ENCODE measurements at places on chromosomes 7 and 10. TPM values are rescaled to one million over a fixed set of nuclear protein-coding genes. Genes with fewer than 3 reads are reported as not detected.

- no peak for DNase-seq
Observed at GRCh38 chr7:22860337-22860736, 37.7 kb upstream of the TOMM7 start.

- no peak for DNase-seq
Observed at GRCh38 chr10:55233505-55233904, 432.5 kb upstream of the PCDH15 start.

- DNase-seq = no peak
Observed at GRCh38 chr7:152014722-152015121, 10.8 kb upstream of the GALNT11 start.

DNA sequence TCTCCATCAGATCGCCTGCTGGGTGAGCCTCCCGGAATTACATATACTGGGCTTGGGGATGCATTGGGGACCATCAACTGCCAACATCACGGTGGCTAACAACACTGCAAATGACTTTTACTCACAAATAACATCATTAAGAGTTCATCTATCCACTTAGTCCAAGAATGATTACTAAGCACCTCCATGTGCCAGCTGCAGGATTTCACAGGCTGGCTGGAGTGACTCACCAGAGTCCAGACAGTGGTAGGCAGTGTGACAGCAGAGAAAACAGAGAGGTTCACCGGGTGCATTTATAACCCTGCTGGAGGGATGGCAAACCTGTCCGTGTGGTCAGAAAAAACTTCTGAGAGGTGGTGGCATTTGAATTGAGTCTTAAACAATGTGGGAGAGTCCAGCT, 3.2 kb upstream of the IGFBP3 start:
- peak; percentile 92 for DNase-seq

DNA sequence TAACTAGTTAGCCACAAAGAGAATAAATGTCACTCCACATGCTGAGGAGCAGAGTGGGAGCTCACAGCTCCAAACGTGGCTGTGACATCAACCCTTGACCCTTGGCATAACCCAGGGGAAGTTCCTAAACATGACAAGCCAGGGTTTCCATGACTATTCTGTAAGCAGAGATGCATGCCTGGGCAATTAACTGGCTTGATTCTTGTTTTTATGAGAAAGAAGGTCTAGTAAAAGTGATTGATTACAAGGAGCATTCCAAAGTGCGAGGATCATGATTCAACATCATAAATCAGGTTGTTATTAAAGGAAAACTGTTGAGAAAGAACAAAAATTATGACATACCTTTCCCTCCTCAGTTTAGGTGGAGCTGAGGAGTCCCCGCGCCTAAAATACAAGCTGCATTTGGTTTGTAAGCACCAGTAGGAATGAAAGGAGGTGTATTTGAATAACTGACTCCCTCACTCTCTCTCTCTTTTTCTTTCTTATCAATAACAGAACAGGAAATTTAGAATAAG, 108.4 kb downstream of the SFMBT2 start:
- DNase-seq = peak; percentile 24

NUTM2A gene
- total RNA-seq = 0.26 TPM

GRCh38 chr7:101420436-101420835, 57.8 kb downstream of the COL26A1 start:
- no peak for DNase-seq

DNA sequence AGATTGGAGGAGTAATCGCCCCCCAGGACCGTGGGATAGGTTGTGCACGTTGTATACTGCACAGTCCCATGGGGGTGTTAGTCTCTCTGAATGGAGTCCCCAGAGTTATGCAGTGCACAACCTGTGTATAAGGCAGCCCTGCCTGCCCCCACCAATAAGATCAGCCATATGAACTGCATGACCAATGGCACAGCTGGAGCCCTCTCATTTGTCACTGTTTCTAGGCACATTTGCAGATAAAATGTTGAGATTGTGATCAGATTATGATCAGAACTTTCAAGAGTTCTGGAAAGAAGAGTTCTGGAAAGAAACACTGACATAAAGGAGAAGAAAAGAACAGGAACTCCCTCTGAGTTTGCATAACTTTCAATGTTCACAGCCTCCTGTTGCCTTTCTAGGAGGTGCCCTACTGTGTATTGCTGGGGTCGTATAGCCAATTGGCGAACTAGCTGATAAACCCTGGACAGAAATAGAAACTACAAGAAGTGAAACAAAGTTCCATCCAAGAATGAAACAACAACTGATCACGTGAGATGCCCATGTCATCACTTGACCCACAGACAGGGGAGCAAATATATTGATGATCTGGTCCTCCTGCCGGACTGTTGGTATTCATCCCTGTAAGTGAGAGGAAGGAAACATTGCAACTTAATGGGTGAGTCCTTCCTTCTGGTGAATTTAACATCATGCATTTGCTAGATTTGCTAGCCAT, 49.6 kb upstream of the TOMM7 start:
- no peak for DNase-seq

- no peak for DNase-seq
Observed at GRCh38 chr7:65457705-65458104, 84.0 kb downstream of the ZNF92 start.

OR2A12 gene
- total RNA-seq = not detected
